ENCODE measurements at places on chromosomes 1 and 21.

- no peak for DNase-seq
Measured at GRCh38 chr1:208910161-208910560, 666.0 kb upstream of the PLXNA2 start.

GRCh38 chr1:184823080-184823479 lies 68.4 kb upstream of the EDEM3 start:
- DNase-seq: no peak

DNA sequence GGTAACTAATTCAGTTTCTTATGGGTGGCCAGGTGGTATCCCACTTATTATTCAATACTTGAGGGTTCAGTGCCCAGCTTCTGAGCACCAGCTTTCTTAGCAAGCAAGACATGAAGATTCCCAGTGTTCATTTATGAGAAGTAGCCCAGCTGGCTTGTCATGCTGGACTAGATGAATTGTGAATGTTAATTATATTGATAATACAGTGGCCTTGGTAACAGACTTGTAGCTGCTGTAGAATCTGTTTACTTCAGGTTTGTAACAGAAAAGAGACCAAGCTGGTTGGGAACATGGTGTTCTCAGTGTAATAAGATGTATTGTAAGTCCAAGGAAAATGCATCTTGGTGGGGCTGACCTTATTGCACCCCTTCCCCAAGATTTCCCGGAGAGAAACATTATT lies 10.1 kb downstream of the AHCYL1 start:
- no peak for DNase-seq

GRCh38 chr1:209674957-209675564 lies at the start of gene G0S2:
Gene G0S2, plus strand, starts transcription at chr1:209675412. Its CDS starts 273 bp downstream, at chr1:209675685.
- peak; percentile 72 for DNase-seq

- DNase-seq: no peak
Measured at GRCh38 chr1:181742426-181742825, 259.1 kb downstream of the CACNA1E start.

DNA sequence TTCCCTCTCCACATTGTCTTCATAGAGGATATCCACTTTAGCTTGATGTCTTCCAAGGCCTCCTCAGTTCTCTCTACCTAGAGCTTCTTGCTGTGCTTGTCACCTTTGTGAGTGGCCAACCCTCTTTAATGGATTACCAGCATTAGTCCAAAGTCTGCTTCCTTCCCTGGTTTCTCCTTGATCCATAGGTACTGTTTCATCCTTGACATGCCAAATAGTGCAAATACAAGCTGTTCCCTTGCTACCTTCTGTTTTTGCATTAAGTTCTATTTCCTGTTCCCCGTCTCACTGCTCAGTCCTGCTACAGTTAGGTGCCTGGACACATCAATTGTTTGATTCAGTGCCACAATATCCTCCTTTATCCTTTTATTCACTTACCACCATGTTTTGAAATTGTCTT lies 19.2 kb downstream of the MAST2 start:
- no peak for DNase-seq

DNA sequence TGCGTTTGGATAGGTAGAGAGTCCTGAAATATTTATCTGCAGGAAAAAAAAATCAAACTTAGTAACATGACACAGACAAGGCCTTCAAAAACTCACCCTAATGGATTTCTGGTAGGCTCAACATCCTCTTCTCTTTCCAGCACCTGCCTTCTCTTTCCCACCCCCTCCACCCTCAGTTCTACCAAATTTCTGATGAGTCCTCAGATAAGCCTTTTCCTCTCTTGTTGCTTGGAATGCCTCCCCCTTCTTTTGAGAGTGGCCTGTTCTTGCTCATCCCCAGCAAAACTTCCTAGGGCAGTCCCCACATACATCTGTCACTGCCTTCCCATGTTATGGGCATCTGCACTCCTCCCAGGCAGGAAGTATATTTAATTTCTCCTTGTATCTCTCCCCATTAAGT lies 7.6 kb upstream of the LBR start:
- DNase-seq: no peak

DNA sequence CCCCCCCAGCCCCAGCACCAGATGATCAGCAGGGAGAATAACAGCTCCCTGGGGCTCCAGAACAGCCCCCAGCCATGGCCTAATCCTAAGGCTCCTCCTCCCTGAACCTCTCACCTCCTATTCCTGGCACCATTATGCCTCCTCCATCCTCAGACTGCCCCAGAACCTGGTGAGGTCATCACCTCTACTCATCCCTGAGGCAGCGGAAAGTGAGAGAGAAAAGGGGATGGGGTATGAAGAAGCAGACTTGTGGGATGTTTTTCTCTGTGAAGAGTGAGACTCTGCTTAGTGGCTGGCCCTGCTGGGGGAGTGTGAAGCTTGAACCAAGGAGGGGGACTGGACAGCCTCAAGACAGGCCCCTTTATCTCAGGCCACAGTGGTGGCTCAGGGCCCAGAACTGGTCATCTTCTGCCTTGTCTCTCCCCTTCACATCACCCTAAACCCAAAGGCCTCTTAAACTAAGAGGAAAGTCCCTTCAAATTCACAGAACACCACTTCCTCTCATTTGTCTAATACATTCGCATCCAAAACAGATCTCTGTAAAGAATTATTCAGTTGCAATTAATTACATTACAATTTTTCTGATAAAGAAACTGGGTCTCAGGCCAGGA lies 2.2 kb upstream of the PPM1J start:
- no peak for DNase-seq

- no peak for DNase-seq
Measured at GRCh38 chr1:192958871-192959270, 100.3 kb downstream of the UCHL5 start.

- no peak for DNase-seq
Measured at GRCh38 chr1:13869172-13869797, 169.3 kb downstream of the PRDM2 start.

GRCh38 chr1:15080328-15081007 lies 73.1 kb upstream of the TMEM51 start:
- no peak for DNase-seq
